ENCODE measurements at places on chromosomes 6 and 20. TPM values are rescaled to one million over a fixed set of nuclear protein-coding genes. Genes with fewer than 3 reads are reported as not detected.

DNA sequence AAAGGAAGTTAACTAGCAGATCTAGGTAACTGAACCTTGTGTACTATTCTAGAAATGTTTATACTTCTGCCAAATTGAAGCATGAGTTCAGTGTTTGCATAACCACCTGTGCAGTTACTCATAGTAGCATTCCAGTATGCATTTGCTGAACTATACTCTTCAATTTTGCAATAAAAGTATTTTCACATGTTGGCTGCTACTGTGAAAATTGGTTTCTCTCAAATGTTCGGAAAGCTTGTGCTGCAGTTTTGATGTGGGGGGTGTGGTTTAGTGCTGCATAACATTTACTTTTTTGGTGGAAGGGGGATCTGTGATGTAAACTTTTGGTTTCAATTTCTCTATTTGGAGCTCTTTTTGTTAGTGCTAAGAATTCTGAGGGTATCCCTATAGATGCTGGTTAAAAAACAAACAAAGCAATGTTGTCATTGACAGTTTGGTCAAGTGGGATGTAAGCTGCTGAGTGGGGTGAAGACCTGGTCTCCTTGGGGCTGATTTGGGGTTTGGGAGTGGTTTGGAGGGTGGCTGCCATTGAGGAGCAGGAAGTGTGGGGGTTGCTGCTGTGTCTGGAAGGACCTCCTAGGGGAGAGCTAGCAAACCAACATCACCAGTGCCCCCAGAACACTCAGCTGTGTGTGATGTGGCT lies 87.8 kb downstream of the CARMIL1 start:
- DNase-seq = no peak

Gene DPPA5
- total RNA-seq = not detected

DNA sequence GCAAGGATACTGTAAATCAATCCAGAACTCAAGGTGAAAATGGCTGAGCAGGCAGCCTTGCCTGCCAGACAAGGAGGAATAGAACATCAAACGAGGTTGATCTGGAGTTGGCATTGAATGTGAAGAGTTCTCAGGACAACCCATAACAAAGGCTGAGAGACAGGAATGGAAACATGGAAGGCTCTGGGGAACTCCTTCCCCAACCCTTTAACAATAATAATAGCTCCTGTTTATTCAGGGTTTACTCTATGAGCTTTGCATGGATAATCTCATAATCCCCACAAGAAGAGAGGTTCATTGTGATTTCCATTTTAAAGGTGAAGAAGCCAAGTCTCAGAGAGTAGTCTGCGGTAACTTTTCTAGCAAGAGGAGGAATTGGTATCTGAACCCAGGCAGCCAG lies 151.7 kb downstream of the SOD2 start:
- no peak for DNase-seq

Gene TNFRSF6B
- total RNA-seq = 7.1 TPM

DNA sequence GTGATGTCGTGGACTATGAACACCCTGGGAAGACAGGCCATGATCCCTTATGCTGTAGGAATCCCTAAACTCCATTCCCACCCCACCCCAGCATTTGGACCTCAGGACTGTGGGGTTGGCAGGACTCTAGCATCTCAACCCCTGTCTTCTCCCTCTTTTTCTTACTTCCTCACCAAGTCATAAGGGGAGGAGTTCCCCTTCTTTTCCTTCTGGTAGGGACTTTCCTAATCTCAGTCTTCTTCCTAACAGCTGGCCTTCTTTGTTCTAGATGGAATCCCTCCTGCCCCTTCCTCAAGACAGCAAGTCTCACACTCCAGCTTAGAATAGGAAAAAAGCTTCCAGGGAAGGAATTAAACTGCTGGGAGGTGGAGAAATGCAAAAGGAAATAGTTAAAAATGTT lies 2.3 kb upstream of the SIRPB2 start:
- no peak for DNase-seq

Gene RNF114
- 97.8 TPM for total RNA-seq

- no peak for DNase-seq
Observed at GRCh38 chr20:2911200-2911599, 37.9 kb downstream of the PTPRA start.

Gene OOEP
- not detected for total RNA-seq

Gene NCOA6
- 32.0 TPM for total RNA-seq

DNA sequence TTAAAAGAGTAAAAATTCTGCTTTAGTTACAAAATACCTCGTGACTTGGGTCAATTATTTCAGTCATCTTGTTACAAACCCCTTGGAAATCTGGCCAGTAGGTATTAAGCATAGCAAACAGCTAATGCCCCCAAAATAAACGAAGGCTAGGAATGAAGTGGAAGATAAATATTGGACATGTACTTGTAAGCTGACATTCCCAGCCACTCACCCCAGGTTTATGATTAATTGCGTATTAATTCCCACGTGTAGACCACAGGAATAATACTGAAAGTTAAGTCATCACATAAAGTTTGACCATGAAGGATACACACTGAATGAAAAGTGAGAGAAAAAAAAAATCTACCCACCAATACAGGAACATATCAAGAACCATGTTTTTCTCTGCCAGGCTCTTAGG lies 936.5 kb upstream of the ADGRB3 start:
- no peak for DNase-seq

GRCh38 chr6:15493437-15494168 lies 169.2 kb downstream of the DTNBP1 start:
- DNase-seq = no peak

- peak; percentile 79 for DNase-seq
Observed at GRCh38 chr6:10522929-10523573, 1.9 kb downstream of the GCNT2 start.

DNA sequence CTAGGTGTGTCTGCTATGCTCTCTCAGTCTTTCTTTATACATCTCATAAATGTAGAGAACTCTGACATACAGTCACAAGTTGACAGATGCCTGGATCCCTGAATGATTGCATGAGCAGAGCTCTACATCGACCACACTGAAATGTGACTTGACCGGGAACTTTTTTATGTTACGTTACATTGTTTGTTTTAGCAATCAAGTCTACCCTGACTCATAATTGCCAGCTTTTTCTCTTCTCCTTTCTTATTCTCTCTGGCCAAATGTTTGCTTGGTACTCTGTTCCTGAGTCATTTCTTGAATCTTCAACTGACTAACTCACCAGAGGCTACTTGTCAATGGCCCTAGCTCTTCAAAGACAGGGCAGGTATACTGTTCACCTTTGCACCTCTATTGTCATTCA lies 213.6 kb upstream of the DTNBP1 start:
- no peak for DNase-seq

DNA sequence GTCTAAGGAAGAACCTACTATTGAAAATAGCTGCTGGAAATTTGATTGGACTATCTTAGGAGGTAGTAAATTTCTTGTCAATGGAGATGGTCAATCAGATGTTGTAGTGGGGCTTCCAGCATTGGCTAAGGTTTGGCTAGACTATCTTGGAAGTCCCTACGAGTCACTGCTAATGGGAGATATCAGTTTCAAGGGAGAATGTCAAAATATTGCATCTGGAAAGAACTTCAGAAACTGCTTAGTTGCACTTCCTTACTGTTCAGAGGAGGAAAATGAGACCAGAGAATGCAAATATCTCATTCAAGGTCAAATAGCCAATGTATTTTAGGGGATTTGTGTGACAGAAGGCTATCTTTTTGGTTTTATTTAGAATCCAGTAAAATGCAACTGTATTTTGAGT lies 53.5 kb upstream of the CCN2 start:
- no peak for DNase-seq

Gene GSTA3
- total RNA-seq = 16.7 TPM

Data from lower leg skin (tissue), 4 donors.